ENCODE measurements at places on chromosomes 2 and 18.

DNA sequence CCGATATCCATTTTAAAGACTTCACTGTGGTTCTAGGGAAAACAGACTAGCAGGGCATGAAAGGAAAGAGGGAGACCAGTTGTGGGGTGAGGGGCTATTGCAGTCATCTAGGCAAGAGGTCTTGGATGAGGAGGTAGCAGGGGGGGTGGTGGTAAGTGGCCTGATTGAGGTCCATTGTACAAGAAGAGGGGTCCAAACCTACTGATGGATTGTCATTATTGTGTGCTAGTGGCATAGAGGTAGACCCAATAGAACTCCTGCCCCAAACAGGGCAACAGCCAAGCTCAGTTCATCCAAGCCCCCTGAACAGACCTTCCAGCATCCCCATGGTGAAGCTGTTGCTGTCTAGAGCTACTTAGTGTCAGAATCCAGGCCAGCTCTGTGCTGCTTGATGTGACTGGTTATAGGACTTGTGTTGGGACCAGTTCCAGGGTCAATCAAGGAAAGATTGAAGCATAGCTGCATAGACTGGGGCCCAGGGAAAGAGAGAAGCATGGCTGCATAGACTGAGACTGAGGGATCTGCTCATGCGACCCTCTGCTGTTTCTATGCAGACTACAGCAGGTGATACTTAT, 7.0 kb downstream of the ASAP2 start:
- H3K27me3 ChIP-seq, result no peaks in the 10 kb centered on the region
- H3K36me3 ChIP-seq, result no peaks in the 10 kb centered on the region
- H3K4me3 ChIP-seq, result no peak overlapping the region
- peaks cover 60% of the 10 kb centered on the region for H3K4me1 ChIP-seq

GRCh38 chr2:181891258-181891965, at the start of gene ITPRID2:
Gene ITPRID2 (plus strand): TSS chr2:181891730. CDS start chr2:181892067, 337 bp downstream.
- peak within 1 kb of the TSS; percentile 98 for H3K27ac ChIP-seq
- peak within 1 kb of the TSS; percentile 88 for H3K4me3 ChIP-seq
- no peaks in the 10 kb centered on the region for H3K27me3 ChIP-seq
- peak; percentile 94 for DNase-seq
- H3K36me3 ChIP-seq, result no peaks in the 10 kb centered on the region
- H3K4me1 ChIP-seq, result peaks cover 42% of the 10 kb centered on the region

DNA sequence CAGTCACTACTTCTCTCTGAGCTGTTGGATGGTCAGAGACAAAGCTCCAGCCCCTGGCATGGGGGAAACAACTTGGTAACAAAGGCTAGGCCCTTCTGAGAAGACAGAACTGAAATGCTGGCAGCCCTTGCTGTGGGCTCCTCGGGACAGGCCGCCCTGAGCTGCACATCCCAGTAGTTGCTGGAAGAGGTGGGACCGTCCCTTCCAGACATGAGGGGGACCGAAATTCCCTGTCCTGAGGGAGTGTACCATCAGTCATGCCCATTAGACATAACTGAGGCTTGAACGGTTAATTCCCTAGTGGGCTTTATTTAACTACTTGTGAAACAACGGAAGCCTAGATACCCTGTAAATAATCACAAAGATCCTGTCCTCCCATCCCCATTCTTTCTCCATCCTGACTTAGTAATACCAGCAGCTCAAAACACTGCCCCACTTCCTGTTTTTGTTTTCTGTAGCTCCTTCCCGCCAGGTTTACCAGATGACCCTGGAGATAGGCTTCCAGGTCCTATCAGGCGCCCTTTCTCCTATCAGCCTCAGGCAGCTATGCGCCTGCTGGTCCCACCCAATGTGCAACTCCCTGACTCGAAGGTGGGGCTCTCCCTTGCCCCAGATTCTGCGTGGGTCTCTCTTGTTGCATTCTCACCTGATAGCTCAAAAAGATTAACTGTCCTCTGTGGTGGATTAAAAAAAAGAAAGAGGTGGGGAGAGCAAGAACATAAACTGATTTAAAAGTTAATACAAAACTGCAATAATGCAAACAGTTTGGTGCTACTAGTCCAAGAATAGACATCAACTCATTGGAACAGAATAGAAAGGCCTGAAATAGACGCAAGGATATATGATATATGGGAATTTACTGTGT, 37.0 kb upstream of the NT5DC4 start:
- peaks cover 17% of the 10 kb centered on the region for H3K4me1 ChIP-seq
- H3K36me3 ChIP-seq, result no peaks in the 10 kb centered on the region
- DNase-seq, result no peak
- H3K4me3 ChIP-seq, result no peak overlapping the region
- H3K27me3 ChIP-seq, result no peaks in the 10 kb centered on the region
- no peak overlapping the region for H3K27ac ChIP-seq

DNA sequence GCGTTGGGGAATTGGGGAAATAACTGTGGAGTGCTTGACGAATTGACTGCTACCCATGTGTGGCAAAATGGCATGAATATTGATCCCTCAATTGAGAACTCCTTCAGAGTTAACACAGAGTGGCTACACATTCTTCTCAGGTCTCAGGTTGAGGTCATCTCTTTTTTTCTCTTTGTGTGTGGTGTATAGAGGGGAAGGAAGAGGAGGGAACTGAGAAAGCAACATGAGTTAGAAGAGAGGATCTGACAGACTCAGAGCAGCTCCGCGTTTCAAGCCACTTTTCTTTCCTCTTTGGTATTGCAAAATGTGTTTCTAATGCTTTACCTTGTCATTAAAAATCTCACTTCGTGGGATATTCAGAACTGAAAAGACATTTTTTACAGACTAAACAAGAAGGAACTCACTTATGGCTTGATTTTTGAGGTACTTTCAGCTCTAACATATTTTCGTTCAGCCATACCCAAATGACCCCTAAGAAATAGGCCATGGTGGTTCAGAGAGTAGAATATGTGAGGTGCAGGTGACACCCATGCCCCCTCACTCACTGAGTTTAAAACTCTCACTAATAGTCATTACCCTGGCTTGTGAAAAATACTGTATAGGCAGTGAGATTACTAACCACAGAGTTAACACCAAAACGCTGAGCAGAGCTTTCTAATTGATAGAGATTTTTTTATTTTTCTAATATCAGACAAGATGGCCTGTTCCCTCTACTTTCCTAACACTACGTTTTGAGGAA, 22.5 kb downstream of the STAT4 start:
- H3K4me1 ChIP-seq, result no peaks in the 10 kb centered on the region
- no peak for DNase-seq
- H3K4me3 ChIP-seq, result no peak overlapping the region
- H3K27ac ChIP-seq, result no peak overlapping the region

DNA sequence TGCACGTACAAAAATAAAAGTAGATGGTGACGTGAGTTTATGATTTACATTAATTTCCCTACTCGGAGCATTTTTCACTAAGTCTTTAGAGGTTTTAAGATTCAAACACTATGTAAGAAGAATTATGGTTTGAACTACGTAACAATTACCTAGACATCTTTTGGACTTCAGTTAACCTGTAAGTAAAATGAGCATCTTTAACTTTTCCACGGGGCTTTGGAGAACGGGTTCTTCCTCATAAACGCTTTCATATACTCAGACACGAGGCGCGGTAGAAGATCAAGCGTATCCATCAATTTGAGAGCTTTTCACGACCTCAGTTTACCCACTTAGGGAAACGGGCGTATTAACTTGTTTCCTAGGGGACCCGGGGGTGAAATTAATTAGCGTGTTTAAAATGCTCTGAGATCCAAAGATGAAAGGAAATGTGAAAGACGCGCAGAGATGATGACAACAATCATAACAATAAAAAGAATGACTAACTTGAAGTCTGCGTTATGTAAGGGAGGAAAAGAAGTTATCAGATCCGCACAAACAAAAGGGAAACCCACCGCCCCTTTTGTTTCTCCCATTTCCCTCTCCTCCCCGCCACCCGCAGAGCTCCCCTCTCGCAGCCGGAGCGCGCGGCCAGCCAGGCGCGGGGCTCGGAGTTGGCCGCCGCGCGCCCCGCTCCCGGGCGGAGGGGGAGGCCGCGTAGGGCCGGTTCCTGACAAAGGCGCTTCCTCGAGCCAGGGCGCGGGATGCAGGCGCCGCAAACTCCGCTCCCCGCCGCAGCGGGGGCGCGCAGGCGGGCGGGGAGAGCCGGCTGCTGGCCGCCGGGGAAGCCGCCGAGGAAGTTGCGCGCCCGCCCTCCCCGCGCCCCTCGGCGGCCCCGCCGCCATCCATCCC, 807 bp downstream of the PELI1 start:
- peaks cover 44% of the 10 kb centered on the region for H3K4me1 ChIP-seq
- no peaks in the 10 kb centered on the region for H3K27me3 ChIP-seq
- no peaks in the 10 kb centered on the region for H3K36me3 ChIP-seq
- H3K4me3 ChIP-seq, result peak overlapping the region; percentile 98
- DNase-seq, result no peak

GRCh38 chr2:200586644-200586975, 796 bp downstream of the AOX1 start:
- H3K4me3 ChIP-seq, result peak overlapping the region; percentile 74
- H3K27ac ChIP-seq, result peak overlapping the region; percentile 81
- H3K4me1 ChIP-seq, result peaks cover 34% of the 10 kb centered on the region
- no peaks in the 10 kb centered on the region for H3K27me3 ChIP-seq
- no peak for DNase-seq

DNA sequence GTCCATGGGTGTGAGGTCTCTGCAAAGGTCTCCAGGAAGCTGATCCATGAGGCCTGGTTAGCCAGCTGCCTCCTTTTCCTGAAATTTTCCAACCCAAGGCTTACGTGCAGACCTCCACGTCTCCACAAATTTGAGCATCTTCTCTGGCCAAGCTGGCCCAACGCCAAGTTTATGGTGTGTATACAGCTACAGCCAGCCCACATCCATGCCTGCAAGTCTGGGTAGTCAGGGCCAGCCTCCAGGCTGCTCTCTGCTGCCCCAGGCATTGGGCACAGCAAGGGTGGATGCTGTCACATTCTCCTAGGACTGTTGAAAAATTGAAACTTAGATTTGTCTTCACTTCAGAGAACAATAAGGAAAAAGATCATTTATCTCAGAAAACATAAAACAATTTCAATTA, 525.5 kb upstream of the CHAC2 start:
- H3K4me1 ChIP-seq, result no peaks in the 10 kb centered on the region
- no peak for DNase-seq

DNA sequence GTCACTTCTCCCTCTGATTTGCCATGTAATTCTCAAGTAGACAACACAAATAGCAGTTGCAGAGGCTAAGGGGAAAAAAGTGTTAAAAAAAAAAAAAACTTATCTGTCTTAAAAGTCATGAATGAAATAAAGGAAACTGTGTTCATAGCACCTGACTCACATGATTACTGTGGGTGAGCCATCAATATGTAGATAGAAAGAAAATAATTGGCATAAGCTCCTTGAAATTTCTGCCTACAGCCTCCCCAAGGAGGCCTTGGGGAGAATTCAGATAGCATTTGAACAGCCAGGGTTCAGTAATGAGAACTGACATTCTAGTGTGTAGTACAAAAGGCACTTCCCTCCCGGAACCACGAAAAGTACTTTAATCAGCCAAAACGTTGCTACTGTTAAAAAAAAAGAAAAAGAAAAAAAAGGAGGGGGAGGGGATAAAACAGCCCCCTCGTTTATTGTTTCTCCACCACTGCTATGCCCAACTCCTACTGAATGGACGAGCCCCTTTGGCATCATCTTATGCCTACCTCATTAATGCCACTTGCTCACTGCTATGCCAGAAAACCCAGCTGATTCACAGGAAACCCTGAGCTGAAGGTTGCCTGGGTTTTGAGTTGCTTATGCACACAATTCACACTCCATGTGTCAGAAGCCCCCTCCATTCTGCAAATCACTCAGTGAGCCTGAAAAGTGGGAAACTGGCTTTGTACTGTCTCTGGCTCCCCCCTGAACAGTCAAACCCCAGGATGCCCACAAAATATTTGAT, 65.5 kb upstream of the KLF7 start:
- no peak overlapping the region for H3K27ac ChIP-seq
- no peak for DNase-seq
- peaks cover 46% of the 10 kb centered on the region for H3K4me1 ChIP-seq
- H3K36me3 ChIP-seq, result no peaks in the 10 kb centered on the region
- no peaks in the 10 kb centered on the region for H3K27me3 ChIP-seq
